ENCODE measurements at places on chromosomes 16 and 17.

GRCh38 chr17:30521766-30522165 is 44.6 kb downstream of the GOSR1 start:
- no peak for DNase-seq

- no peak for DNase-seq
These were observed 6.9 kb upstream of the RAPGEFL1 start for GRCh38 chr17:40170325-40170724.

DNA sequence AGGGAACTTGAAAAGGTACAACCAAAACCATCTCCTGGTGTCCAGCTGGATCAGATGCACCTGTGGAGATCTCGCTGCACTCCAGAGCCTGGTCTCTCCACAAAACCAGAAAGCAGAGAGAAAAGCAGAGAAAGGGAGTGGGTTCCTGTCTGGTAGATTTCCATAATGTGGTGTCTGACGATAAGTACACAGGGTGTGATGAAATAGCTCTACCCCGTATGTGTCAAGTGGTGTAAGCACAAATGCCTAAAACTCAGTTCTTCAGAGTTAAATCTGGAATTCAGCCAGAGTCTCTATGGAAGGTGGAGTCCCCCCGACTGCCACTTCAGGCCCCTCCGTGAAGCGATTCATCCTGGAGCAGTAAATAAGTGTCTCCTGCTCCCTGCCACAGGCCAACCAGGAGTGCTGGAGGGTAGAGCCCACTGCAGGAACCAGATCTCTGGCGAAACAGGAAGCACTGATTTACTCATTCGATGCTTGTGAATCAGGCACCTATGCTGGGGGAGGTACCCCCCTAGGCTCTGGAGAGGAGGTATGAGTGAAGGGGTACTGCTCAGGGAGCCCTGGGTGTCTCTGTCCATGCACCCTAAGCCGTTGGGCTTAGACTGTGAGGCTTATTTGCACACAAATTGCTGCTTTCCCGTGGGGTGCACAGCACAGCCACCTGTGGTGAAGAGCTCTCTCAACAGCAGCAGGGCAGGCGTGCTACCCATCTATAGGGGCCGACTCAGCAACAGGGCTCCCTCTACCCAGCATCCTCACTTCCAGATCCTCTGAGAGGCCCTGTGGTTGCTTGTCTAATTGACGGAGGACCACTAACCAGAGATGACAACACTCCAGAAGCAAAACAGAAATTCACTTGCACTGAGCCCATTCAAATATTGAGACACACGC is 97.1 kb upstream of the MYOCD start:
- DNase-seq, result no peak

DNA sequence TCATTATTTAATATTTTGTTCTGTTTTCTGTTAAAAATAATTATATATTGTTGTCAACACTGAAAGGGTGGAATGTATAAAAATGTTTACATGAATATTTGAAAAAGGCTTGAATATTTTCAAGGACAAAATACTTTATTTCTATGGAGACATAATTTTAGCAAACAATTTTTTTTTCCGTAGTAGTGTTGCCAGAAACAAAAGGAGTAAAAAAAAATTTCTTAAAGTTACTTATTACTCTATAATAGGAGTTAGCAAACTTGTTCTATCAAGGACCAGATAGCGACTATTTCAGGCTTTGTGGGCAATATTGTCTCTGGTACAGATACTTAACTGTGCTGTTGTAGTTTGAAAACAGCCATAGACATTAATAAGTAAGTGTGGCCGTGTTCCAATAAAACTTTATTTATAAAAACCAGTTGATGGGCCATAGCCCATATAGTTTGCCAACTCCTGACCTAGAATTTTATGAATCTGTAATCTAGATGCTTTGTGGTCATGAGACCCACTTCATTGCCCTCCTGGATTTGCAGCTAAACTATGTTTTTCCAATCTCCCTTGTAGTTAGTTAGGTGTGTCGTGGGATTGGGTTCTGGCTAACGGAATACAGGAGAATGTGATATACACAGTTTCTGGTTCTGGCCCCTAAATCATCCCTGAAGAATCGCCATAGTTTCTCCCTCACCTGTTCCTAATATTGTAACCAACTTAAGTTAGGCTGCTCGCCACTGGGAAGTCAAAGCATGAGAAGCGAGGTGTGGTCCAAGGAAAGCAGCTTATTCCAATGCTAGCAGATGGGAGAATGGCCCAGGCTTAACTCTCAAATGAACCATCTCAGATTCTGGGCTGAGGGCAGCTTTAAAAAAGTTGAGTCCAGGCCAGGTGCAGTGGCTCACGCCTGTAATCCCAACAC is 153.6 kb downstream of the ABCA8 start:
- no peak for DNase-seq

GRCh38 chr17:30333503-30334360 is at the start of gene TMIGD1:
TMIGD1 (minus strand) TSS chr17:30334057; CDS start chr17:30332133, 1,924 bp downstream.
- DNase-seq, result no peak

GRCh38 chr16:2779978-2780898 is 3.2 kb upstream of the ELOB start:
- no peak for DNase-seq

DNA sequence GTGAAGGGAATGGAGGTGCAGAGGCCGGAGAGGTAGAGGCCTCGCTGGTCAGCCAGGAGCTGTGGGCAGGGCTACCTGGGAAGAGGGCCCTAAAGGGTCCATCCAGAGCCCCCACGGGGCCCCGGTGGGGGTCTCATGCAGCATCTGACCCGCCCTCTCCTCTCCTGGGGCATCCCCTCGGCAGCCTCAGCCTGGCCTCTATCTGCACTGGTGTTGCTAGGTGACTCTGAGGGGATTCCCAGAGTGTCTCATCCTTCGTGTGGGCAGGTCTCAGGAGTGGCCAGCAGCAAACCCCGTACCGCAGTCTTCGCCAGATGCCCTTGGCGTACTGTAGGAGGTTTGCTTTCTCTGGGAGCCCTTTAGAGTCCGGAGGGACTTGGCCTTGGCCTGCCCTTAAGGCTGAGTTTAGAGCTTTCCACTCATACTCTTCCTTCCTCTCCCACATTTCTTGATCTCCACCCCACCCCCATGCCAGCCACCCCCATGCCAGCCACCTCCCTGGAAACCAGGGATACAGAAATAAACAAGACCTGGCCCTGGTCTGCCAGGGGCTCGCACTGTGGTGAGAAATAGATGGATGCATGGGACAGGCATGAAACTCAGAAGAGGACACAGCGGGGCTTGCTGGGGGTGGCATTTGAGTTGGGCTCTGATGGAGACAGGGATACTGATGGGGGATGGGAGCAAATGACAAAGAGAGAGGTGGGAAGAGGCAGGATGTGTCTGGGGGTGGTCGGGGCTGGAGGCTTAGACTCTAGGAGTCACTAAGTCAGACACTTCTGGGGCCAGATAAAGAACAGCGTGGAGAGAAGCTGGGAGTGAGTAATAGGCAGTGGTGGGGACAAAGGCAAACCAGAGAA is 9.9 kb downstream of the SLC5A10 start:
- DNase-seq, result peak; percentile 72

DNA sequence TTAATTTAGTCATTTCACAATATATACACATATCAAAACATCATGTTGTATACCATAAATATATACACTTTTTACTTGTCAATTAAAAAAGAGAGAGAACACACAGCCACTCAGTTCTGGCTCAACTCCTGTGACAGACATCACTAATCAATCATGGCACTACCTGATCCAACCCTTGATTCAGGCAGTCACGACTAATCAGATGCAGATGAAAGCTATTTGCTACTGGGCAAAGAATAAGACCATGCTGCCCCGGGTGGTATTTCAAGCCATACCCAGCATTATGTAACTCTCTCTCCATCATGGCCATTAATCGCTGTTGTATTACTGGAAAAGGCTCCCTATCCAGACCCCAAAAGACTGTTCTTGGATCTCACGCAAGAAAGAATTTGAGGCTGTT is 345.7 kb downstream of the HAPSTR1 start:
- DNase-seq, result no peak

DNA sequence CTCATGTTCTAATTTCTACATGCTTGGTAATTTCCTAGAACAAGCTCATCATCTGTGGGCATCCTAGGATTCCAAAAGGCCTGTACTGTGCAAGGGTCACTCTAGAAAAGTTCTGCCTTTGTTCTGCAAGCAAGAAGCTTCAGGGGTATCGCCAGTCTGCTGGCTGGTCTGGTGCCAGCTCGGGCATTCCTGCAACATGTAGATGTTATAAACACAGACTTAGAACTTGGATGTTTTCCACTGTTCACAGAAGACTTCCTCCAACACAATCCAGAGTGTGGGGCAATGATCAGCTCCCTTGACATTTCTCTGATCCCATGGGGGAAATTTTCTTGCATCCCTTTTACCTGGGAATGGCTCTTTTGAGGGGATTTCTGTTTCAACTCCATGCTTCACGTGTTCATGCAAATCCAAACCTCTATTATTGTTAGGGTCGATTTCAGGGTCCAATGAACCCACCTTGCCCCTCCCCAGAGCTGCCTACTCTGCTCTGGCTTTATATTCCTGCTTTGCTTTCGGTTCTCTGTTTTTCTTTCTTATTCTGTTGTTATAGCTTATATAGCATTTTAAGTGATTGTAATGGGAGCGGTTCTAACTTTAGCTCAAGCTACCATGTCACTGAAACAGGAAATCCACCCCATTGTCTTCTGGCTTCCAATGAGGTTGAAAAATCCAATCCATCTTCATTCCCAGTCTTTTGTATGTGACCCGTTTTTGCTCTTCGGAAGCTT is 25.3 kb downstream of the UBE2O start:
- DNase-seq, result no peak

DNA sequence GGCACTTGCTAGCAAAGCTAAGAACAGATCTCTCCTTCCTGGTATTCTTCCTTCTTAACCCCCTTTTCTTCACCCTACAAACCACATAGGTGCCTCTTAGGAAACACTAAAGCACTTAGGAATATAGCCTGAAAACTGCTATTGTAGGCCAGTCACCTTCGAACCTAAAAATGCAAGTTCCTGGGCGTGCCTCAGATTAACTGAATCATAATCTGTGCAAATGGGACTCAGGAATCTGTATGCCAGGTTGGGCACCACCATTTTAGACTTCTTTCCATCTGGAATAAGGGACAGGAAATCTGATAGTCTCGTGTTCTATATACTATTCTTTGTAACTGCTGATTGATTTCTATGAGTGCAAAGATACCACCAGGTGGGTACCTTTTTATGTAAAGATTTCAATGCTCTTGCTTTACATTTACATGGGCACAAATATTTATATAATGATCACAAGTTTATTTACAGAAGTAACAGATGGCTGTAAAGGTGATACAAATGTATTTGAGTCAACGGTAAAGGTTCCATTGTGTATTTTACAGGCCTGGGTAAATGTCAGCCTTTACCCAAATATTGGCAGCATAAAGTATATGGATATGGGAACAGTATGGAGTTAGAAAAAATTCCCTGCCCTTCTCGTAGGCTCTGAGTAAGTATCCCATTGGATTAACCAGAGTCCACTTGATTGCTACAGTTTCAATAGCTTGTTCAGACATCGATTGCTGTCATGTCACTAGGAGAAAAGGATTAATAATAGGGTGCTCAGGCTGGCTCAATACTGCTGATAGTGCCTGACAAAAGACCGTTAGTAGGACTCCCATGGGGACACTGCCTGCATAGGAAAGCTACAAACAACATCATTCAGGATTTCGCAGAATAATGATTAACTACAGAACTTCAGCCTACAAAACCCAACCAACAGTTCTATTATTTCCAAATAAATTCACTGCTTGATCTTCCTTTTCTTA is 124.7 kb downstream of the SNX11 start:
- no peak for DNase-seq

DNA sequence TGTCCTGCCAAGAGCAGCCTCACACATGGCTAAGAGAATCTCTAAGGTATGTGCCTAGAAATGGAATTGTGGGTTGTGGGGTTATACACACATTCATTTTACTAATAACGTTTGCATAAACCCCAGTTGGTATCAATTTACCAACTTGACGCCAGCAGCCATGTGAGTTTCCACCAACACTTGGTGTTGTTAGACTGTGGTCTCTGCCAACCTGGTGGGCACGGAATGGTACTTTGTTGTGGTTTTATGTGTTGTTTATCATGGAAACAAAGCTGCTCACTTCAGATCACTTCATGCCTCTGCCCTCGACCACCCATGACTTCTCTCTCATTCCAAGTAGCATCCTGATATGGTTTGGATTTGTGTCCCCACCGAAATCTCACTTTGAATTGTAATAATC is 152.0 kb upstream of the CDC42EP4 start:
- DNase-seq, result no peak

DNA sequence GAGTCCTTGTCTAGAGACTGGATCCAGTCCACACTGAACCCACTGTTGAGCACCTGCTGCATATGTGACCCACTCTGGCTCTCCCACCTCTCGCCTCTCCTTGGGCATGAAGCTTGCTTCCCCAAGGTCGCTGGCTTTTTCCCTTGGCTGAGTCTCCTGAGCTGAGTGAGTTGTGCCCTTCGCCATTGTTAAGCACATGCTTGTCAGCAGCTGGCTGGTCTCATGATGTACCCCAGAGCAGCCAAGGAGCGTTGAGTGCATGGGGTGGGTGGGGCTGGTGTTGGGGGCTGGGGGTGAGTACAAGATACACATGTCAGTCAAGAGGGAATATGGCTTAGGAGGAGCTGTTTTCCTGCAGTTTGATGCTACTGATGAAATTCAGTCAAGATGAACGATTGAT is 165.6 kb downstream of the SNX29 start:
- no peak for DNase-seq

DNA sequence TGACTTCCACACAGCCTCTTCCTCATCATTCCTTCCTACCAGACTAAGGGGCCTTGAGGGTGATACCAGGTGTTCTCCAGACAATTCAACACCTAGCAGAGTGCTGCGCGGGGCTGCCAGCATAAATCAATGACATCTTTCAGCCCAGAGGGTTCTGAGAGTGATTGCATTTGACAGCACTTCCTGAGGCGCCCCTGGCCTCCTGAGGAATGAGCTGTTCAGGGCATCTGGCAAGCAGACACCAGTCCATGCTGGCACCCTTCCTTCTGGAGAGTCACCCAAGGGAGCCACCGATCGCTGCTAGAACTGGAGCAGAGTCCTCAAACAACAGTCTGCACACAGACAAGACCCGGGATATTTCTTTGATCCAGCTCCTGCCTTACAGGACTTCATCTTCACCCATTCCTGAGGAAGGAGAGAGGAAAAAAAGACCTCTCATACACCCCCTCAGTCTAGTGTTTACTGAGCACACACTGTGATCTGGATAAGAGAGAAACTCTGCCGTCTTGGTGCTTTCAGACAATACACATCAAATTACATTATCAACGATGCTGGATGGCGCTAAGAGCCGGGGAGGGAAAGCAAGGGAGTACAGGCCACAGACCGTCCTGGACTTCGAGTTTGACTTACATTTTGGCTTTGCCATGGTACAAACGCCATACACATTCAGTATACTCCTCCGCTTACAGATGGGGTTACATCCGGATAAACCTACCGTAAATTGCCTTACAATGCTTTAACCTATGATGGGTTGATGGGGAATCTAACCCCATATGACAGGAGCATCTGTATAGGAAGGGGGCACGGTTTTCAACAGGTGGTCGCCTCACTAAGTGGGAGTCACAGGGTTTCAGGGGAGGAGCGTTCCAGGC is 23.0 kb downstream of the NPTX1 start:
- no peak for DNase-seq

GRCh38 chr16:69329369-69330285 is 761 bp downstream of the PDF start:
- peak; percentile 72 for DNase-seq
